ENCODE measurements at places on chromosomes 11 and 22. TPM values are rescaled to one million over a fixed set of nuclear protein-coding genes. Genes with fewer than 3 reads are reported as not detected.

- DNase-seq: peak; percentile 55
Observed at GRCh38 chr11:47980907-47981621, 705 bp downstream of the PTPRJ start.

Gene RFPL1
- not detected for total RNA-seq

- DNase-seq: no peak
Observed at GRCh38 chr11:70460964-70461363, 62.6 kb downstream of the CTTN start.

- no peak for DNase-seq
Observed at GRCh38 chr11:77065878-77066228, 918 bp upstream of the CAPN5 start.

Gene GAB4
- total RNA-seq: not detected

Data from activated CD8-positive, alpha-beta memory T cell treated with anti-CD3 and anti-CD28 coated beads, Interleukin-2, amount 10 ng/mL, durations not matched to agents 7 days and 5 days (primary cell).